A549 treated with ZK216348 at 1 μM for 4 hours (cell line): ENCODE measurements at places on chromosomes 1 and 21. TPM values are rescaled to one million over a fixed set of nuclear protein-coding genes. Genes with fewer than 3 reads are reported as not detected.

LAMTOR2 gene
- total RNA-seq: 133 to 163 TPM (median 154 TPM) in 5 replicates

LRRC71 gene
- total RNA-seq: 0.12 to 0.24 TPM (median 0.15 TPM) in 5 replicates

HMGCL gene
- total RNA-seq: 11.5 to 13.9 TPM (median 13.2 TPM) in 5 replicates

LRRC38 gene
- 0.11 TPM in 1 of 5 replicates, not detected in the others for total RNA-seq

UBL4B gene
- total RNA-seq: not detected in 5 replicates

SEMA4A gene
- total RNA-seq: 0.26 to 0.46 TPM (median 0.42 TPM) in 5 replicates

IFI44 gene
- total RNA-seq: 0.23 to 1.2 TPM (median 0.46 TPM) in 5 replicates

OPRD1 gene
- total RNA-seq: 0.02 to 0.08 TPM (median 0.03 TPM) in 5 replicates

SLC16A4 gene
- total RNA-seq: 26.0 to 41.9 TPM (median 37.9 TPM) in 5 replicates

LRRC53 gene
- not detected in 5 replicates for total RNA-seq

ZNF695 gene
- 2.1 to 3.4 TPM (median 2.7 TPM) in 5 replicates for total RNA-seq

ALG14 gene
- 4.2 to 7.3 TPM (median 6.7 TPM) in 5 replicates for total RNA-seq

SMIM34 gene
- not detected in 5 replicates for total RNA-seq
